Muscle of leg (tissue), 16 donors: ENCODE measurements at places on chromosomes 16 and 17. TPM values are rescaled to one million over a fixed set of nuclear protein-coding genes. Genes with fewer than 3 reads are reported as not detected.

DNA sequence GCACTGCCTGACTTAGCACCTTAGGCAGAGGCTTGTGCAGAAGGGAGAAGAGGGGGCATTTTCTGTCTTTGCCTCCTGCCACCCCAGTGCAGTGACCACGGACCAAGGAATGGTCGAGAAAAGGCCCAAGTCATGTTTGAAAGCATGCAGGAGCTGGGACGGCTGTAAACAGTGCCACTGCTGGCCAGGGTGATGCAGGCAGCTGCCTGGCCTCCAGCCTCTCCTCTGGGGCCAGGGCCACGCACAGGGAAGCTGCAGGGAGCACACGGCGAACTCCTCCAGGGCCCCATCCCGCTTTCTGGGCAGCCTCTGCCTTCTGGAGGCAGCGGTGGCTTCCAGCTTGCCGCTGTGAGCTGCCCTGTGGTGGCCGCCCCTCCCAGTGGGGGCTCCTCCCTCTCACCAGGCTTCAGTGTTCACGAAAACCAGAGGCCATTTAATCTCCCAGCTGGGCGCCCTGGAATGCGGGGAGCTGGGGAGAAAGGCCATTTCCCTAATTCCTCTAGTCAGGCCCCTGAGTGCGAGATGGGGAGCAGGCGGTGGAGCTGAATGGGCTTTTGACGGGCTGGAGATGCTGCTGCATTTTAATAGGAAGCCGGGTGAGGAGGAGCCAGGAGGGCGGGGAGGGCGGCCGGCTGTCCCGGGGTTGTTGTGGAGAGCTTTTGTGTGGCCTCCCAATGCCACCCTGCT, 28.7 kb upstream of the DNAI2 start:
- DNase-seq, result no peak

GRCh38 chr17:36496018-36496789, 9.7 kb downstream of the ZNHIT3 start:
- no peak for DNase-seq

Gene PRRT2
- polyA plus RNA-seq, result 17.7 TPM

Gene PLK1
- polyA plus RNA-seq, result 11.4 TPM

Gene ZPBP2
- polyA plus RNA-seq, result not detected

DNA sequence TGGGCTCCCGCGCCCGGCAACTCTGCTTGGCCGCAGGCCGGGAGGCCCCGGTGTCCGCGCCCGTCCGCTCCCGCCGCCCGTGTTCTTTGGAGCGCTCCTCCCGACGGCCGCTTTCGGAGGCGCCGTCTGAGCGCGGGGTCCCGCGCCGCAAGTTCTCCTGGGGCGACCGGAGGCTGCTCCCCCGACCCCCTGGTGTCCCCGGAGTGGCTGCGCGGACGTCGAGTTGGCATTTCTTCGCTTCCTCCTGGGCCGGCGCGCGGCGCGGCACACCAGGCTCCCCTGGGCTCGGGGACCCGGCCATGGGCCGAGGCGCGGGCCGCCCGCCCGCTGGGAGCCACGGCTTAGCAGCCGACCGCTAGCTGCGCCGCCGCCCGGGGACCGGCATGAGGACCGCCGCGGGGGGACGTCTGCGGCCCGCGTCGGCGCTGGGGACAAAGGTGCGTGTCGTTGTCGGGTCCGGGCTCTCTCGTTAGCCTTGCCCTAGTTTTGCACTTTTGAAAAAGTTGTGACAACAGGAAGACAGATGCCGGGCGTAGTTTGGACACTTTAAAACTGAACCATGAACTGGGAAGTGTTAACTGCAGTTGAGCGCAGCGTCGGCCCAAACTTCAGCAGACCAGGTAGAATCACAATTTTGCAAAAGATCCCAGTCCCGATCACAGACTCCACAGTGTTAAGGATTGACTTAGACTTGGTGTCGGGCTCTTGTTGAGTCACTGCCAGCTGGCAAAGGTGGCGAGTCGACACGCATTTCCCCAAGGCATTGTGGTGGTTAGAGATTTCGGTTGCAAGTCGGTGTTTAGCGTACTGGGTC, 700 bp downstream of the UBN1 start:
- DNase-seq, result peak; percentile 46
